ENCODE measurements at places on chromosomes 4 and X. TPM values are rescaled to one million over a fixed set of nuclear protein-coding genes. Genes with fewer than 3 reads are reported as not detected.

DNA sequence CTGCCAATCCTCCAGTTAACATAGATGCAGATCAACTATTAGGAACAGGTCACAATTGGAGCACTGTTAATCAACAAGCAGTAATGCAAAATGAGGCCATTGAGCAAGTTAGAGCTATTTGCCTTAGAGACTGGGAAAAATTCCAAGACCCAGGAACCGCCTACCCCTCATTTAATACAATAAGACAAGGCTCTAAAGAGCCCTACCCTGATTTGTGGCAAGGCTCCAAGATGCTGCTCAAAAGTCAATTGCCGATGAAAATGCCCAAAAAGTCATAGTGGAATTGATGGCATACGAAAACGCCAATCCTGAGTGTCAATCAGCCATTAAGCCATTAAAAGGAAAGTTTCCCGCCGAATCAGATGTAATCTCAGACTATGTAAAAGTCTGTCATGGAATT is 20.5 kb upstream of the TRIM61 start:
- no peak for DNase-seq

GRCh38 chr4:106201373-106201772 is 114.6 kb downstream of the TBCK start:
- DNase-seq, result peak; percentile 26

DNA sequence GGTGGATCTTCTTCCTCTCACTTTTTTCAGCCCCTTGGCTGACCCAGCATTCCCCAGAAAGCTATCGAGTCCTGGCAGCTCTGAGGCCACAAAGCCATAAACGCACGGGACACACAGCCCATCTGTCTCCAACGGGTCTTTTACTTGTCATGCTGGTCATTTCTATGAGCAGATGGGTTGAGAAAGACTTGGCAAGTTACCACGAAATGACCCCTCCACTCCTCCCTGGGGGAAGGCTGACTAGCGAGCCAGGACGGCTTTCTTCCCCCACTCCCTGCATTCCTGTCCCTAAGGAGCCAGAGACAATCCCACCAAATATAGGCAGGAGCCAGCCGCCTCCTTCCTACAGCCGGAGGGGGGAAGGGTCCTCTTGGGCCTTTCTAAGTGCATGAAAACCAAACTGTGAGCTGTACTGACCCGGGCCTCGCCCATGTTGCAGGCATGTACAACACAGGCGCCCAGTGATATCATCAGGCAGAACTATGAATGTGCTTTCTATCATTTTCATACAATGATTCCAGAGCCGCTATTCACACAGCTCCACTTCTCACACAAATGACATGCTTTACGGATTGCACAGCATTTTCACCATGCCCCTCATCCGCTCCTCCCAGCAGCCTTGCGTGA is 28.6 kb downstream of the AFAP1 start:
- DNase-seq, result peak; percentile 81

GRCh38 chr4:88962396-88962795 is 94.6 kb downstream of the FAM13A start:
- DNase-seq, result peak; percentile 21

VCX2 gene
- not detected for total RNA-seq

GRCh38 chrX:14897042-14897441 is 23.8 kb downstream of the MOSPD2 start:
- DNase-seq, result no peak

DNA sequence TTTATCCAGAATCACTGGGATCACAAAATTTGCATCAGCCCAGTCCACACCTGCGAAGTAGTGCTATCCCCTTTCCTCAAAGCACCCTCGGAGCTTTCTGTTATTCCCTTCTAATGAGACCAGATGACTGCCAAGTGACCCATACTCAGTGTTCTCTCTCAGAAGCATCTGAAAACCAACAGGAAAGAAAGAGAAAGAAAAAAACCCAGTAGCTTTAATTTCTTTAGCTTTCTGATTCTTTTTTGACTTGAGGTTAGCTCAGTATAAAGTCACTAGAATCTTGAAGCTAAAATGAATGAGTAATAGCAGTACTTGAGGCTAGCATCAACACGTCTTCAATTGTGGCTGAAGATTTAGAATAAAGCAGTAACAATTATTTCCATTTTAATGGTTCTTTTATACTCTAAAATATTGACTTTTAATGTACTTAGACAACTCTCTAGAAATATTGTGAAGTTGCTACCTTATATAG is 124.4 kb downstream of the ANK2 start:
- DNase-seq, result no peak

- no peak for DNase-seq
Measured at GRCh38 chr4:180751009-180751408, 1492.2 kb upstream of the TENM3 start.

DNA sequence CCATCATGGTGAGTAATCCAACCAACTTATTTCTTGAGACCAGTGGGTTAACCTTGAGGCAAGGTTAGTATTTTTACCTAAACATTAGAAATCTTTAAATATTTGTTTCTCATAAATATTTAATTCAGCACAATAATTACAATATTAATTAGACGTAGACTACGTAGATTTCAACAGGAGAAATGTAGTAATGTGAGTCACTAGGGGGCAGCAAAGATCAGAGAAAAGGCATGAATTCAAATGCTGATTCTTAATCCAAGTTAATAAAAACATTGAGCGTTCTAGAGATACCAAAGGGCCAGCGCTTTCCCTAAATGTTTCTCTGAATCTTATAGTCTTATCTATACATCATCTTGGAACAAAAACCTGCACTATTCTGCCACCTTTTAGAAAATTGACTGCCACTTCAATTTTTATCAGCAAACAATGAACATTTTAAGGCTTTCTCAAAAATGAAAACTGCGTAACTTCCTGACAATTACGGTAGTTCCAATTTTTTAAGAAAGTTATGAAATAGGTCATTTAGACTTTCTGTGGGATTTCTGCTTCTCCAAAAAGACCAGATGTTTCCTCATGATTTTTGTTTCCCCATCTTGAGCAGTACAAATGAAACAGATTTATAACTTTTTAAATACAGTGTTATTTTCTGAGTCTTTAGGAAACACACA is 180.7 kb downstream of the GASK1B start:
- peak; percentile 81 for DNase-seq

Measured in LHCN-M2 (cell line).